ENCODE measurements at places on chromosomes 2 and 18.
A peak's percentile ranks its signal among the peaks of the same experiment; 100 is the strongest.

DNA sequence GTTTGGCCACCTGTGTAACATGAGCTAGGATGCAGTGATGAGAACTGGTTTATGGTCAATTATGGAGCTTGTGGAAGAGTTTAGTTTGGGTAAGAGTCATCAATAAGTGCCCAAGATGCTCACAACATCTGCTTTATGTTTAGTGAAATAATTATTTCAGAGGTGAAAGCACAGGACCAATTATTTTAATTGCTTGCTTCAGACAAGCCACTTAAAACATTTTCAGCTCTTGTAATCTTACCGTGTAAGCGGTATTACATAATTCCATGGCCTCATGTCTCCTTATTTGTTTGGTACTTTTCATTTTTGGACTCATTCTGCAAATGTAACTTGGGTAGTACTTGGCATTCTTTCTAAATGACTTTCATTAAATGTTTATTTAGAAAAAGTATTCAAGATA lies 5.4 kb downstream of the B3GNT2 start:
- DNase-seq, result no peak

- no peak for DNase-seq
These were observed 56.6 kb downstream of the FAM228A start for GRCh38 chr2:24231461-24231881.

- no peak for DNase-seq
These were observed 34.4 kb downstream of the KCNJ13 start for GRCh38 chr2:232741972-232742371.

DNA sequence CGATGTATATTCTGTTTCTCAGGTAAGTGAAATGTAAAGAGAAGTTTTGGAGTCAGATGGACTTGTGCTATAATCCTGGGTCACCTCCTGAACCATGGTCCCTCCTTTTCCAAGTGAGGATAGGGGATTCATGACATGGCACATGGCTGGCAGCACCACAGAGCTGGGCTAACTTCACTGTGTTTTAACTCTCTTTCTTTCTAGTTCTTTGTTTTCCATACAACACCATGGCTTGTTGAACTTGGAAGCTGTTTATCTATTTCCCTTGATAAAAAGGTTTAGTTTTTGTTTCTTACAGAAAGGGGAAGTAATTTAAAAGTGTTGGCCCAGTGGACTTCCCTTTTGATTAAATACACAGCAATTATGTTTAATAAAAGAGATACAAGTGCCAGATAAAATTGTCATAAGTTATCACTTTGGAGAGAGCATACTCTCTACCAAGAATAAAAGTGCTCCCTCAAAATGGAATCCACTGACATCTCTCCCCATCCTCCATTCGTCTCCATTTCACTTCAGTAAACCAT lies 90.4 kb downstream of the PLCL1 start:
- DNase-seq, result no peak

GRCh38 chr2:563512-563911 lies 113.7 kb downstream of the TMEM18 start:
- no peak for DNase-seq

- peak; percentile 58 for DNase-seq
These were observed 411.7 kb downstream of the DSEL start for GRCh38 chr18:67104700-67105284.

DNA sequence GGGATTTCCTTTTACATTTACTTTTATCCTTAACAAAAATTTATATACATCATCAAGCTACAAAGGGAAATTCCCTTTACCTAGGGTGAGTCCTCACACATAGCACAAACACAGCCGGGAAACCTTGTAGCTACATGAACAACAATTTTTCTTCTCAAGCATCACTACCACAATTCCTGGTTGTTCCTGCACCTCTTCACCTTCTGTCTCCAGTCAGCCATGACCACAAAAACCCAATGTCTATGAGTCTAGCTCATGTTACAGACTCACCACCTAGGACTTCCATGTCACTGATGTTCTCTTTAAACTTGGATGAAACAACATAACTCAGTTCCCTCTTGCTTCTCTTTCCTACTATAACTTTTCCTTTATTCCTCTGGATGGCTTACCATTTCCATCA lies 460.4 kb downstream of the MBD2 start:
- no peak for DNase-seq

GRCh38 chr2:233501198-233502076 lies 65.1 kb downstream of the USP40 start:
- no peak for DNase-seq

GRCh38 chr2:40625849-40626248 lies 174.0 kb upstream of the SLC8A1 start:
- no peak for DNase-seq

- DNase-seq, result no peak
These were observed 103.8 kb upstream of the NDUFV2 start for GRCh38 chr18:8998481-8999217.

DNA sequence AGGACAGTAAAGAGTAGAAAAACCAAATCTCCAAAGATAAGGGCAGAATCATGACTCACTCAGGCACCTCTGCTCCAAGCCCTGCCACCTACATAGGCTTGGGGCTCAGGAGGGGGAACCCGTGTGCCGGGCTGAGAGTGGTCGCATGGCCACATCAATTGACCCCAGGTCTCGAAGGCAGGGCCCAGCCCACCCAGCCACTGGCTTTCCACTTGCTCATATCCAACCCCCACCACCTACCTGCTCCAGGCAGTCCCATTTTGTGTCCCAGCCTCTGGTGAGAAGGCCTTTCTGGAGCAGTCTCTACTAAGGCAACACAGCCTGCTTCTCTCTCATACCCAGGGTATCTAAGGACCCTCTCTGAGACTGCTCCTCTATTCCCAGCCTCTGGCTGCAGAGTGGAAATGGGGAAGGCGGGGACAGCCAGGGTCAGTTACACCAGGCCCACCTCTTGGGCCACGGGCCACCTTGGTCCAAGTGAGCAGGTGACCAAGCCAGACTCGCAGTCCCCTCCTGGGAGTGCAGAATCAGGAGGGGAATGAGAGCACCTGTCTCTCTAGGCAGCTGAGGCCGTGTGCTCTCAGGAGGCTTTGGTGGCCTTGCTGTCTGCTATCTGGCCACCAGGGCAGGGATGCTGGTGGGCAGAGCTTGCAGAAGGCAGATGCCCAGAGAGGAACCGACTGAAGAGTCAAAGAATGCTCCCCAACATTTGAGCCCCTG lies 20.8 kb downstream of the TFCP2L1 start:
- DNase-seq, result no peak

DNA sequence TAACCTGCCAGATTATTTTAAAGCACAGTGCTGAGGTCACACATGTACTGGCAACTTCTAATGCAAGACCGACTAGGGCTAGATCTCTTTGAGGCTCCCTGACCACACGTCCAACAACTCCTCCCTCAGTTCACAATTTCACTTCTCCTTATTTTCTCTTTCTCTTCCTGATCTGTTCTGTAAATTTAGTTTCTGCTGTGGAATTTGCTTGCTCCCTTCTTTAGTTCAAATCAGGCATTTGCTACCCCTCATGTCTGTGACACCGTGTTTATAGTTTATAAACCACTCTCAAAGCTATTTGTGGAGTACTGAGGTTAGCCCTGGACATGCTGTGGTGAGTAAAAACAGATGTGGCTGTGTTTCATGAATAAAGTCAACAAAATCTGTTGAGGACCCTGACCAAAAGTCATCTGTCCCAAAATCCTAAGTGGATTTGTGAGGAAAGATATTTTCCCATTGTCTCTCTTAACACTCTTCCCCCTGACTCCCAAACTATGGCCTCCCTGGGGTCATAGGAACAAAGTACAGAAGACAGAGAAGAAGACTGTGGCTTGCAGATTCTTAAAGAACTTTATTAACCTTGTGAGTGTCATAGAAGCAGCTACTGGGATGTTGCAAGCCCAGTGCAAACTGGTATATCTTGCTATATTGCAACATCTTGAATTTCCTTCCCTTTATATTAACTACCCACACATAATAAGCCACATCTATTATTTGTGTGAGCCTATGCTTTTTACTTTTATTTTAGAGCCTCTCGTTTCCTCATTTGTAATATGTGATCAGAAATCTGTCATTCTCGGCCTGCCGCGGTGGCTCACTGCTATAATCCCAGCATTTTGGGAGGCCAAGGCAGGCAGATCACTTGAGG lies 3.5 kb upstream of the NAGK start:
- no peak for DNase-seq

GRCh38 chr2:42775810-42776209 lies 11.9 kb upstream of the OXER1 start:
- no peak for DNase-seq

DNA sequence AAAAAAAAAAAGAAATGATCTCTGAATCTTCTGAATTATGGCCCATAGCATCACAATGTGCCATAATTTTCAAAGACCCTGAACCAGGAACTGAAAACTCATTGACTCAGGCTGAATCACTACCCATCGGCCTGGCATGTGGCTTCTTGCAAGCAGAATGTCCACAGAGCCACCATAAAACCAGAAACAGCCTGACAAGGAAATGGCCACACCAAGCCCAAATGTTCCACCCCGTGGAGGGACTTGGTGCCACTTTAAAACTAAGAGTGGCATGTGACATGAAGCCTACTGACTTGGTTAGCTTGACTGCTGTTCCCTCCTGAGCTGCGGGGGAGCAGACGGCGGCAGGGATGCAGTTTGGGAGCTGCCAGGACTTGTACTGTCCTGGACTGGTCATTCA lies 71.2 kb upstream of the RBM44 start:
- no peak for DNase-seq

DNA sequence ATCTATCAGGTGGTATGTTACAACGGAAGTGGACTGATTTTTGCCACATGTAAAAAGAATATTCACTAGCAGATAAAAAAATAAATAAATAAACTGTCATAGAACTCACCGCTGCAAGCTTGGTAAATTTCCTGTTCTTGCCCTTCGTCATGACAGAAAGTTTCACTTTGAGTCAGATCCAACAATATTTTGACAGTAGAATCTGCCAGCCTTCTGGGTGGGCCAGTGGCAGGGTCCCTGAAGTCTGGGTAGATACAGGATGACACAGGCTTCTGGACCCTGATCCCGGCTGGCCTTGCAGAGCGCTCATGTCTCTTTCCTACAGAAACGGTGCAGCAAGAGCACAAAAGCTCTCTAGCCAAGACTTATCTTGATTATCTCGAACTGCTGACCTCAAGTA lies 97.8 kb upstream of the PMAIP1 start:
- DNase-seq, result no peak

GRCh38 chr18:29157905-29158304 lies 981.0 kb upstream of the CDH2 start:
- no peak for DNase-seq

- DNase-seq, result no peak
These were observed 60.5 kb upstream of the CABYR start for GRCh38 chr18:24078391-24078790.

DNA sequence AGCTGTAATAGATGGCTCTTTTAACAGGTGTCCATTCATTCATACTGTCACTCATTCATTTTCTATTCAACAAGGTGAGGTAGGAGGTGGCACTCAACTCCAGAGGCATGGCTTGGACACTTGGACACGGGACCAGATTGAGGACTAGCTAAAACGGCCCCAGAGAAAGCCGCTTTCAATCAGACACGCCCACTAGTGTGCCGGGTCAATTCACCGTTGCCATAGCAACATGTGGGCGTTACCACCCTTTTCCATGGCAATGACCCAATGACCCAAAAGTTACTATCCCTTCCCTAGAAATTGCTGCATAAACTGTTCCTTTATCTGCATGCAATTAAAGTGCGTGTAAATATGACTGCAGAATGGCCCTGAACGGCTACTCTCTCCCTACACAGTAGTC lies 49.2 kb upstream of the LGALSL start:
- no peak for DNase-seq

- DNase-seq, result no peak
These were observed 12.5 kb downstream of the ITGA6 start for GRCh38 chr2:172439911-172440310.

DNA sequence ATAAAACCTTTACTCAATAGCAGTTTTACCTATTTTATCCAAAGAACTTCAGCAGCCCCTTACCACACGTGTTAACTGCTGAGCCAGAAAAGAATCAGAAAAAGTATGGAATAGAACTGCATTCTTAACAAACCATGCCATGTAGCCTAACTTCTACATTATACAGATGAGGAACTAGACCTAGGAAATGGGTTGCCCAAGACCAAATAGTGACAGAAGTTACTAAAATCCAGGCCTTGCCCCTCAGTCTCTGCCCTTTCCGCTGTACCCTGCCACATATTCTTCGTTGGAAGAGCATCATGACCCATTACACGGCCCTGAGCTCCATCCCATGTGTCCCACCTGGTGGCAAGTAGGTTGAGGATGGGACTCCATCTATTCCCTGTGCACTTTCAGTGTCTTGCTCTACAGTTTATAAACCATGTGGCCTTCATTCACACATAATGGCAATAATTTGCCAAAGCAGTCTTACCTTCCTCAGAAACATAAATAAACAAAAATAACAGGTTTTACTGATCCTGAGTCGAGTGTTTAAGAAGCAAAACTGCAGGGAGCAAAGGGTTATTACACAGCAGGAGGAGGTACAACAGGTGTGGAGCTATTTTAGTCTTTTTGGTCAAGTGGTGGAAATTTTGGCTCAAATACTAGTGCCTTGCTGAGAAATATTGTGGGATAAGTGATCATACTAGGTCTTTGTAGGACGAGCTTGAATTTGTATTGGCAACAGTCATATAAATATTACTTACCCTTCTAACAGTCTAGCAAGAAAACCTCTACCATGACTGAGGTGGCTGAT lies 46.5 kb downstream of the HNRNPLL start:
- no peak for DNase-seq

DNA sequence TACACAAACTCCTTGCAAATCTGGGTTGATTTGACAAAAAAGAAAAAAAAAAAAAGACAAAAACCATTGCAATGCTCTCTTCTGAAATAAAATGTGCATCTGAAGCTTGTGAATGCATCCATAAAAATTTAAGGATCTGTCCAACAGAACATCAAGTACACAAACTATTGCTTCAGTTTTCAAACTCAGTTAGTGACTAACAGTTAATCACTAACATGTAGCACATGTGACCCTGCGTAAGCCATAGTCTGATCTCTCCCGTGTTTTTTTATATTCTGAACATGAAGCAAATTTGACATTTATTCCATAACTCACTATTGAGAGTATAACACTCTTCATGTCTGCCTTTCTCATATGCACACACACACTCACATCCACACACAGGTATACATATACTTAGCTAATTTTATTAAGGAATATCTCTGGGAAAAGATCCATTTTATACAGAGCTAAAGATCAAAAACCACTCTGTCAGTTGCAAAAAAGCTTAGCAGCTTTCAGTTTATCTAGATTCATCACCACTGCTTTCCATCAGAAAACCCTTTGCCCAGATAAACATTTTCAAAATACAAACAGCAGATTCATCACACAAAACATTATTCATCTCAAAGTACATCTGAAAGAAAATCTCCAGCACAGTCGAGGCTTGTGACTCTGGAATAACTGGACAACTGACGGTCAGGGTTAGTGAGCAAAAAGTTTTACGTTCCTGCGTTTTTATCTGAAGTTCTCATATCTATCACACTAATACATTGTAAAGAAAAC lies 1000.4 kb upstream of the ACVR2A start:
- DNase-seq, result no peak

GRCh38 chr2:157254041-157254440 lies 3.5 kb upstream of the GALNT5 start:
- DNase-seq, result no peak

DNA sequence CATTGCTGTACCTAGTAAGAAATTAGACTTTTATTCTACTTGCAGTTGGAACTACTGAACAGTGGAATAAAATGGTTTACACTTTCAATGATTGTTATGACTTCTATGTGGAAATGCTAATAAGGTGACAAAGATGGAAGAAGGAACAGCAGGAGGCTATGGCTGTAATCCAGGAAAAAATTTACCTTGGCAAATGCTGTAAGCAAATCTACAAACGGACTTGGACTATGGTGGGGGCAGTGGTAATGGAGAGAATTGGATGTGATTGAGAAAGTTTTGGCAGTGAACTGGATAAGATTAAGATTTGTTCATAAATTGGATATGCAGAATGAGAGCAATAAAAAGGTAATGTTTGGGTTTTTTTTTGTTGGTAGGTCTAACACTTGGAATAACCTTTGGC lies 111.0 kb upstream of the ERBB4 start:
- no peak for DNase-seq
